Gastrocnemius medialis (tissue), 4 donors: ENCODE measurements at places on chromosomes 16 and 17. TPM values are rescaled to one million over a fixed set of nuclear protein-coding genes. Genes with fewer than 3 reads are reported as not detected.

DNA sequence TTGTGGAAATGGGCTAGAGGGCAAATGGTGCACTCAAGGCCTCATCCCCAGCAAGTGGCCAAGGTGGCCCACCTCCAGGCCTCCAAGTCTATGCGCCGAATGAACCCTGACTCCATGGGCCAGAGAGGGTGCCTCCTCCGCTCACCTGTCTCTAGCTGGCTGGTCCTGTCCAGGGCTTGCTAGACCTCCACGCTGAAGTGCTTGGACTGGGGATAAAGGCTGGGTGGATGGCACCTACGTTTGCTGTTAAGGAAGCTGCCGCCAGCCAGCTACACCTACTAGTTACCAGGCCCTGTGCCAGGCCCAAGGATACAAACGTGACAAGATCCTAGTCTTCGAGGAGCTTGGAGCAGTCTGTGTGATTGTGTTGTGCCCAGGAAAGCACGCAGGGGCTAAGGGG lies 739 bp upstream of the SGCA start:
- peak overlapping the region; percentile 100 for H3K27ac ChIP-seq
- no peaks in the 10 kb centered on the region for H3K27me3 ChIP-seq
- H3K4me1 ChIP-seq = peaks cover 58% of the 10 kb centered on the region
- no peak overlapping the region for H3K4me3 ChIP-seq
- peaks cover 9% of the 10 kb centered on the region for H3K36me3 ChIP-seq

The SLC4A1 gene
- total RNA-seq = not detected

- H3K27me3 ChIP-seq = no peaks in the 10 kb centered on the region
- peak; percentile 23 for DNase-seq
- no peak overlapping the region for H3K4me3 ChIP-seq
- peaks cover 68% of the 10 kb centered on the region for H3K4me1 ChIP-seq
- H3K36me3 ChIP-seq = no peaks in the 10 kb centered on the region
- H3K27ac ChIP-seq = peak overlapping the region; percentile 88
These were observed 35.3 kb downstream of the PRMT7 start for GRCh38 chr16:68345958-68346635.

DNA sequence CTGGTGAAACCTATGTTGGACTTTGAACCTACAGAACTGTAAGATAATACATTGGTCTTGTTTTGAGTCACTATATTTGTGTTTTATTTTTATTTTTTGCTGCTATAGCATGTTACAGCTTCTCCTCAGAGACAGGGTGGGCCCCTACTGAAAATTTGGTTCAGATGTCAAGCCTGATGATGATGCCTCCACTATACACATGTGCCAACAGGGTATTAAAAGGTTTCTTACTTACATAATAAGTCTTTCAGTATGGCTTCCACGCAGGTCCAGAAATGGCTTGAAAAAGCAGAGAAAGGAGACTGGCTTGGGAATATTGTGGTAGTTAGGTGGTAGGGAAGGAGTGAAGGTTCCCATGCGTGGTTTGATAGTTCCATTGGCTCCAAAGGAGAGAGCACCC lies 52.9 kb upstream of the ELAC2 start:
- no peak overlapping the region for H3K27ac ChIP-seq
- no peak for DNase-seq
- H3K36me3 ChIP-seq = no peaks in the 10 kb centered on the region

The FKBP10 gene
- total RNA-seq = 7.0 TPM

DNA sequence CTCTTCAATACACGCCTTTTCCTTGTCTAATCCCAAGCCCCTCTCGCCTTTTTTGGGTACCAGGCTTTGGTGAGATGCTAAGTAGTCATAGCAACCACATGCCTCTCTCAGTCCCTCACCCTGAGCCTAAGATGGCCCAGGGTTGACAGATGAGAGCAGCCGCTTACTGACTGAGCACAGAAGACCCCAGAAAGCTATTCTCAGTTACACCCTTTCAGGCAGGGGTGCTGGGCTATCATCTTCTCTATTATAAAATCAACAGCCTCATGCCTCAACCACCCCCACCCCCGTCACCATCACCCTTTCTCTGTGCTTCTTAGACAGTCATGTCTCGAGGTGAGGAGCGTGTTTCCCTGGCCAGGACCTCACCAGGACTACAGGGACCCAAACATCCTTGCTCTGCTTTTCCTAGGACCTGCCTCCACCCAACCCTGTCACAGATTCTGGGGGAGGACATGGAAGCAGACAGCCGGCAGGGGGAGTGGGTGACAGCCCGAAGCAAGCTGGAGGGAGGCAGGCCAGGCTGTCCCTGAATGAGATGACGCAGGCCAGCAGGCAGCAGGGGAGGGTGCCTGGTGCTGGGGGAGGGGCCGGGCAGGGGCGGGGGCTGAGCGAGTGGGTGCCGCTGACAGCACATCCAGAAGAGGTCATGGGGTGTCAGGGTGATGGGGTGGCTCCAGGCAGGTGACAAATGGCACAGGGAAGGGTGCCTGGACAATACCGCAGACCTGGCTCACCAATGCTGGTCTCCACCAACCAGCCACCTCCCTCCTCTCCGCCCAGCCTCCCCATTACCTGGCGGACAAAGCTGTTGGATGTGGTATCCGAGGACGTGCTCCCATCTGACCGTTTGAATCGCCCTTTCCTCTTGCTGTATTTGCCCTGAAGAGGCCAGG lies 3.1 kb downstream of the CACNB1 start:
- peaks cover 65% of the 10 kb centered on the region for H3K4me1 ChIP-seq
- DNase-seq = peak; percentile 96
- no peaks in the 10 kb centered on the region for H3K27me3 ChIP-seq
- H3K27ac ChIP-seq = peak overlapping the region; percentile 92
- peak overlapping the region; percentile 33 for H3K4me3 ChIP-seq

- no peak overlapping the region for H3K4me3 ChIP-seq
- peaks cover 18% of the 10 kb centered on the region for H3K4me1 ChIP-seq
- H3K36me3 ChIP-seq = peaks cover 24% of the 10 kb centered on the region
- H3K27me3 ChIP-seq = no peaks in the 10 kb centered on the region
These were observed 9.0 kb upstream of the ARHGAP27 start for GRCh38 chr17:45441526-45442310.

DNA sequence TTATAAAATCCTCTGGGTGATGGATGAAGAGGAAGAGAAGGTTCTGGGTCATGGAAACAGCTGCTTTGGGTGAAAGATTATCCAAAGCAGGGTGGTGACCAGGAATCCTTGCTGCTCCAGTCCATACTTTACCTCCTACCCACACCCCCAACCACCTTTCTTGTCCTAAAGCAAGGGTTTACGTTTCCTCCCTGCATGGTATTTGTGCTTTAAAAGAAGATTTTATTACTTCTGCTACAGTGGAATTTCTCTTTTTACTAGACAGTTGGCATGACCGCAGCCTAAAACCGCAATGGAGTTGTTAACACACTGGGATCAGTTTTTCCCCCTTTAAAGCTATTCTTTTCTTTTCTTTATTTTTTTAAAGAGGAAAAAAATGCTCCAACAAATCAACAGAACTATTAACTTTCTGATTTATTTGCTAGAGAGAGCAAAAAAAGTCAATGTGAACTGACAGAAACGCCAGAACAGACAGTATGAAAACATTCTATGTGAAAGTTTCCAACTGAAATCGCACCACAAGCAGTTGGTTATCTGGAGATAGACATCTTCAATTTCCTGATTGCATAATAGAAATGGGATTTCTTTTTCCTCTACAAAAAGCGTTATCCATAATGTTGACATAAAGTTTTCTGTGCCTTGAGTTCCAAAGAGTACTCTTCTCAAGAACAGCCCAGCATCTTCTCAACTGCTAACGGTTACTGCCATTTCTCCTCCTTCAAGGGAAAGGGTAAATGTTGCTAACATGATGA lies 236.0 kb downstream of the IRX3 start:
- H3K4me1 ChIP-seq = no peaks in the 10 kb centered on the region
- DNase-seq = no peak
- H3K27ac ChIP-seq = no peak overlapping the region
- H3K4me3 ChIP-seq = no peak overlapping the region

DNA sequence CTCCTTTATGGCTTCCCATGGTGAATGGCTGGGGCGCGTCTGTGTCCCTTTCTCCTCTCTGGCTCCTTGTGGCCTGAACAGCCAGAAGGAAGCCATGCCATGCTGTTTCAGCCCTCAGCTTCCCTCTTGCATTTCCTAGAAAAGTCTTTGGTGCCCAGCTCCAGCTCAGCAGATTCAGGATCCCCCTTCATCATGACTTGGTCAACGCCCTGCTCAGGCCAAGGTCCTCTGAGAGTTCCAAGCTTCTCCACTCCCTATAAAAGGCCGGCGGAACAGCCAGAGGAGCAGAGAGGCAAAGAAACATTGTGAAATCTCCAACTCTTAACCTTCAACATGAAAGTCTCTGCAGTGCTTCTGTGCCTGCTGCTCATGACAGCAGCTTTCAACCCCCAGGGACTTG lies at the start of gene CCL13:
TSS of gene CCL13 (plus strand) at position 287 of the 400 bp plus-strand sequence. CDS start at position 334, 47 bp downstream.
- no peaks in the 10 kb centered on the region for H3K4me1 ChIP-seq
- no peaks in the 10 kb centered on the region for H3K36me3 ChIP-seq
- DNase-seq = peak; percentile 23
- no peak within 1 kb of the TSS for H3K27ac ChIP-seq

The THAP11 gene
- 61.9 TPM for total RNA-seq

- no peaks in the 10 kb centered on the region for H3K4me1 ChIP-seq
- H3K4me3 ChIP-seq = no peak overlapping the region
- H3K27ac ChIP-seq = no peak overlapping the region
These were observed 320.5 kb downstream of the PHKB start for GRCh38 chr16:47781673-47782072.
